Cardiac fibroblast (primary cell): ENCODE measurements at places on chromosomes 3 and 15.
A peak's percentile ranks its signal among the peaks of the same experiment; 100 is the strongest.

- DNase-seq: no peak
Observed at GRCh38 chr3:118527514-118528044, 507.1 kb downstream of the IGSF11 start.

GRCh38 chr3:149969110-149969939 lies 1.4 kb downstream of the PFN2 start:
- peak; percentile 88 for DNase-seq

- DNase-seq: no peak
Observed at GRCh38 chr15:58527573-58528187, 95.9 kb downstream of the LIPC start.

DNA sequence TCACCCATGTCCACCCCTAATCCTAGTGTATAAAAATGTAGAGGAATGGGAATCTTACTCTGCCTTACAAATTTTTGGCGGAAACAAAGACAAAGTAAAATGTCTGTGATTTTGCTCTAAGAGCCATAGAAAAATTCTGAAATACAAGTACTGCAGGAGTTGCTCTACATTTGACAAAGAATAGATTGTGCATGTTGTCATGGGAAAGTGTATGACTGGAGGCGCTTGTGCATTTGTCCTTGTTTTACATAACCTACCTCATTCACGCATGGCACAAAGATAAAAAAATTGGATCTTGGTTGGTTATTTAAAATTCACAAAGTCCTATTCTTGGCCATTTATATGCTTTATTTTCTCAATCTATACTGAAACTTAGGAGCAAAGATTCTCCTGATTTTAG lies 2.0 kb upstream of the TUSC7 start:
- DNase-seq: no peak

- DNase-seq: no peak
Observed at GRCh38 chr3:13289771-13290285, 130.3 kb downstream of the NUP210 start.

GRCh38 chr3:153967260-153967659 lies 153.9 kb upstream of the ARHGEF26 start:
- no peak for DNase-seq

DNA sequence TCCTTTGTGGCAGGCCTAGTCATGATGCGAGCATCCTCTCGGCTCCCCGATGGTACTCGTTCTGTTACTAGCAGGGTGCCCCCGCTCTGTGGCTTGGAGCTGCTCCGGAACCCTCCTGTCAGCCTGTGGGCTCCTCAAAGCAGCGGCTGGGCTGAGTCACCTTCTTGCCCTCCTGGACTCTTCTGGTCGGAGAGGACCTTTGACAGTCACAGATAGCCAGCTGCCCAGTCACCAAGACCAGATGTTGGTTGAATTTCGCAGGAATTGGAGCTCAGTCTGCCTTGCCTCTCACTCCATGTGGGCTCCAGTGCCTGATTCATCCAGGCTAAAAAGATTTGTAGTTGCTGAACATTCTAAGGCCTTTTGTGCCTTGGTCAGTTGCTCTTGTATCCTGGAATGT lies 94.5 kb downstream of the CHCHD6 start:
- no peak for DNase-seq

- DNase-seq: peak; percentile 69
Observed at GRCh38 chr3:50165910-50166538, 10.9 kb downstream of the SEMA3F start.

DNA sequence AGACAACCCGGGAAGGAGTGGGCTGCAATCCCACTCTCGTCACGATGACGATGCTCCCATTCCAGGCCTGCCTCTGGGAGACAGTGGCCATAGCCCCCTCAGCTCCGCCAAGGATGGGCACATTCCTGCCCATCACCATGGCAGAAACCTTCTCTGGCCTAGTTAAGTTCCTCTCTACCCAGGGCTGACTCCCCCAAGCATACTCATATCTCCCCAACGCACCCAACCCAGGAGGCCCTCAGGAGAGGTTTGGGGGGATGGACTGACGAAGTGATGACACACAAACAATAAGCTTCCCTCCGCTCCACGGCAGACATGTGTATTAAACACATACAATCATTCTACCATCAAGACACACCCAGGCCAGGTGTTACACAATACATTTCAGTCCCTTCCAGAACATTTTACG lies 60.1 kb downstream of the VGLL4 start:
- DNase-seq: peak; percentile 66
